ENCODE measurements at places on chromosomes 16 and 17.

DNA sequence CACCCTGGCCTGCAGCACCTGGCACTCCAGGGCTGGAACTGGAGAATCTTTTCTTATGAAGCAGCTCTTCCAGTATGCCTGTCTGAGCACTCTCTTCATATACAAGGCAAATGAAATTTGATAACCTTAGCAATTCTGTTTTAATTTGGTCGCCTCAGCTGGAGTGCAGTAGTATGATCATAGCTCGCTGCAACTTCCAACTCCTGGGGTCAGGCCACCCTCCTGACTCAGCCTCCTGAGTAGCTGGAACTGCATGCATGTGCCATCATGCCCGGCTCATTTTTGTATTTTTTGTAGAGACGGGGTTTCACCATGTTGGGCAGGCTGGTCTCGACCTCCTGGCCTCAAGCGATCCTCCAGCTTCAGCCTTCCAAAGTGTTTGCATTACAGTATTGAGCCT, 140.8 kb upstream of the CHMP6 start:
- no peak for DNase-seq

DNA sequence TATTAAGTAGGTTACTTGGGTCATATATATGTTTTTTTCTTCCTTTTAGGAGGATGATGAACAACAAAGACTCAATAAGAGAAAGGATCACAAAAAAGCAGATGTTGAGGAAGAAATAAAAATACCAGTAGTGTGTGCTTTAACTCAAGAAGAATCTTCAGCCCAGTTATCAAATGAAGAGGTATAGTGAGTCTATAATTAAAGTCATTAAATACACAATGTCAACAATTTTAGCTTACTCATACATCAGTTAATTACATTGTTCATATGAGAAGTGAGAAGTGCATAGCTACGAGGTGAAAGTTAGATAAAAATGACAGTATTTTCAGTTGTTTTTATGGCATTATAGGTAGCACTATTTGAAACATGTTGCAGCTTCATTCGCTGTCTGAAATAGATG, 65.2 kb downstream of the NUP88 start:
- DNase-seq = no peak

DNA sequence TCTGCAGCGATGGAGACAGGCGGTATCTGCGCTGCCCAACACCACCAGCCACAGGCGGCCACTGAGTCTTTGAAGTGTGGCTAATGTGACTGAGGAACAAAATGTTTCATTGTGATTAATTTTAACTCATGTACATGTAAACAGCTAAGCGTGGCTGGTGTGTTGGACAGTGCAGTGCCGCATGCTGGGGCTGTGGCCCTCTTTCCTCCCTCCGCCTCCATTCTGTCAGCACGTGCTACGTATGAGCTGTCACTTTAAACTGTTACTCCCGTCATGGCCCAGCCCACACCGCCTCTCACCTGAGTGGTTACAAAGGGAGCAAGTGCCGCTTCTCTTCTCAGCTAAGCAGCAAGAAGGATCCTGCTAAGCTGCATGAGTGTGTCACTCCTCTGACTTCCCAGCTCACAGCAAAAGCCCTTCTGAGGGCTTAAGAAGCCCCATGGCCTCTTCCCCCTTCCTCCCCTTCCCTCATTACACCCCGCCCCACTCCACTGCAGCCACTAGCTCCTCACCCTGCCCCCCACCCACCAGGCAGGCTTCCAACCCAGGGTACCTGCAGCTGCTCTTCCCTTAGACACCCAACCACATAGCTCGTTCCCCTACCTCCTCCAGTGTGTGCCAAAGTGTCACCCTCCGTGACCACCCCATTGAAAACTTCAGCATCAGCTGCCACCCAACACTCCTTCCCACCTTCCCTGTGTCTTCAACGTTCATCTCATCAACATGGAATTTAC, 15.0 kb downstream of the HASPIN start:
- DNase-seq = peak; percentile 40

GRCh38 chr17:40596261-40596919, 31.1 kb upstream of the CCR7 start:
- DNase-seq = no peak

- DNase-seq = no peak
Observed at GRCh38 chr17:42894283-42895184, 6.1 kb upstream of the G6PC1 start.
